ENCODE measurements at places on chromosomes 11 and 22.

DNA sequence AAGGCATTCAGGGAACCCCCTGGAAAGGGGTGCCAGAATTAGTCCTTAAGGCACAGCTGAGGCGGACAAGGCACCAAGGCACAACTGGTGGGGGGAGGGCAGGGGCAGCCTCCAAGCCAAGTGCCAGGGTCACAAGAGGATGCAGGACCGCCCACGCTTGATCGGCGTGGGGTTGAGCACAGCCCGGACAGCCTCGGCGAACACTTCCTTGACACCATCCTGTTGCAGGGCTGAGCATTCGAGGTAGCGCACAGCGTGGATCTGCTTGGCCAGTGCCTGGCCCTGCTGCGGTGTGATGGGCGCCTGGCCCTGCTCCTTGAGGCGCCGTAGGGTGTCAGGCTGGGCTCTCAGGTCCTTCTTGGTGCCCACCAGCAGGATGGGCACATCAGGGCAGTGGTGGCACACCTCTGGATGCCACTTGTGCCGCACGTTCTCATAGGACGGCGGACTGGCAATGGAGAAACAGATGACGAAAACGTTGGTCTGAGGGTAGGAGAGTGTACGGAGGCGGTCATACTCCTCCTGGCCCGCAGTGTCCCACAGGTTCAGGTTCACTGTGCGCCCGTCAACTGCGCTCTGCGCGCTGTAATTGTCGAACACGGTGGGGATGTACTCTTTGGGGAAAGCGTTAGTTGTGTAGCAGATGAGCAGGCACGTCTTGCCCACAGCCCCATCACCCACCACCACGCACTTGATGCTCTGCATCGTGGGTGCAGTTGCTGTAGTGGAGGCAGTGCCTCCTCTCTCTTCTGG is 13.1 kb downstream of the RHOG start:
- no peak for DNase-seq

DNA sequence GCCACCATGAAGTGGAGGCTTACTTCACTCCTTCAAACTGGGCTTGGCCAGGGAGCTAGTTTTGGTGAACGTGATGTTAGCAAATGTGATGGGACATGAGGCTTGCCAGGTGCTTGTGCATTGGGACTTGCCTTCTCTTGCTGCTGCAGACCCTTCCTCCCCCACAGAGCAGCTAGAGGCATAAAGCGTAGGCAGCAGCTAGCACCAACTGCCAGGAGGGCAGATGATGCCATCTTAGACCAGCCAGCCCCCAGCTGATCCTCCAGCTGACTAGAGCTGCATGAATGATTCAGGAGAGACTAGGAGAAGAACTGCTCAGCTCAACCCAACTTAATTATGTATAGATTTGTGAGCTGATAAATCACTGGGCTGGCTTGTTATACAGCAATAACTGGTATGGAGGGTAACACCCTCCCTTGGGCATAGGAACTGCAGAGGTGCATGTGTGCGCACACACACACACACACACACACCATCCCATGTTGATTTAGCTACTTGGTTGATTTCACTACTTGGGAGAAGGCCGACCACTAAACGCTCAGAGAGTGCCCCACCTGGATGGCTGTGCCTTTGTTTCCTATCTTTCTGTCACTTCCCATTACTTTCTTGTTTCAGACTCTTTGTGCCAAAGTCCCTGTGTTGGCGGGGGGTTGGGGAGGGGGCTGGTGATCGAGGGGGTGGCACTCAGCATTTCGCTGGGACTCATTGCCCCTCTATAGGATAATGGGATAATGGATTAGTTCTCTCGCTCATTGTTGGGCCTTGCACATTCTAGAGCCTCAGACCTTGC is 202.8 kb downstream of the ADAMTS15 start:
- no peak for DNase-seq

- no peak for DNase-seq
Observed at GRCh38 chr22:40758390-40758789, 60.8 kb downstream of the SLC25A17 start.

- DNase-seq, result no peak
Observed at GRCh38 chr11:69186316-69187260, 30.9 kb downstream of the SMIM38 start.

DNA sequence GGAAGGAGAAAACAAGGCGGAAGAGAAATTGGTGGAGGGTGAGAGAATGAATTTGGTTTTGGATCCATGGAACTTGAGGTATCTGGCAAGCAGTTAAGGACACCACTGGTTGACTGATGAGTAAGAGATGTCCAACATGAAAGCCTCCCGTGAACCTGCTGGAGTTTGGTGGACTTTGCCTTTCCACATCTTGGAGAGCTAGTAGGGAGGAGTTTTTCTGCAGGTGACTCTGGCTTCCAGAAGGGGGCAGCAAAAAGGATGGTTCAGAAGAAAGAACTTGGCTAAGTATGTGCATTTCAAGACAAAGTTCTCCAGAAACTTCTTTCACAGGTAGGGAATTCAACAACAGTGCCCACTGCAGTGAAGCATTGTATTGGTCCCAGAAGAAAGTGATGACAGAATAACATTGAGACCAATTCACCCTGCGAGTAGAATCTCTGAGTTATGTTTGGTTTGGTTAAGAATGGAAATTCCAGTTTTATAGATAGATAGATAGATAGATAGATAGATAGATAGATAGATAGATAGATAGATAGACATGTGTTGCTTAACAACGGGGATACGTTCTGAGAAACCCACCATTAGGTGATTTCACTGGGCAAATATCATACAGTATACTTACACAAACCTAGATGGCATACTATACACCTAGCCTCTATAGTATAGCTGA is 28.5 kb downstream of the DCDC1 start:
- DNase-seq, result no peak

DNA sequence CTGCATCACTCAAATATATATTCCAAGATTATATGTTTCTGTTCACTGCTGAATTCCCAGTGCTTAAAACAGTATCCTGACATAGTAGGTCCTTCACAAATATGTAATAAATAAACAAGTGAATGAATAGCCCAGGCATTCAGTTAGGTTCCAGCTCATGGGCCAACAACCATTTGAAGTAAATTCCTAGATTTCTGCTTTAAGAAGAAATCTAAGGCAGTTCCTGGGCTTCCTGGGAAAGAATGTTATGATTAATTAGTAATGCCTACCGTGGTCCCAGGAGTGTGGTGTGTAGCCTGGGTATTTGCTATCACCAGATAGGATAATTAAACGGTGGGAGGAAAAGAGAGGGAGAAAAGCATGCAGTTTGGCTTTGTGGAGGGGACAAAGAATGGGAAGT is 576.8 kb downstream of the SOX6 start:
- no peak for DNase-seq

- DNase-seq, result no peak
Observed at GRCh38 chr11:77155082-77155475, 27.0 kb downstream of the MYO7A start.

DNA sequence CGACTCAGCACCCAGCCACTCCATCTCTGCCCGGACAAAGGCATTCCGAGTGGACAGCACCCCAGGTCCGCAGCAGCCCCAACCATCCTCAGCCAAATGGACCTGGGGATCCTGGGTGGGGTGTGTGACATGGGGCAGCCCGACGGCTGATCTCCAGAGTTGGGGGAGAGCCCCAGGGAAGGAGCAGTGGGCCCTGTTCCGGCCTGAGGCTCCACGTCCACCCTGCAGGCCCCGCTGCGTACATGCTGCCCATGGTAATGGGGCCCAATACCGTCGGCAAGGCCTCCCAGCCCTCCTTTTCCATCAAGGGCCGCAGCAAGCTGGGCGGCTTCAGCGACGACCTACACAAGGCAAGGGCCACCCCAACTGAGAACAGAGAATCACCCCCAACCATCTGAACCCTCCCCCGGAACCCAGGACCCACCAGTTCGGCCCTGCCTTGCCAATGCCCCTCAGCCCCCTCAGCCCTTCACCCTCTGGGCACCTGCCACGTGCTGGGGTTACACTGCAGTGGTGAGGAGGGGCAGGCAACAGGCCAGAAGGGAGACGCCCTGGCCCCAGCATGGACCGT is 5.4 kb downstream of the SCGB1C1 start:
- no peak for DNase-seq

Data from GM12892 (cell line).